ENCODE measurements at places on chromosomes 13 and 19.

GRCh38 chr13:20404488-20405222, 121.0 kb downstream of the CRYL1 start:
- DNase-seq, result no peak

DNA sequence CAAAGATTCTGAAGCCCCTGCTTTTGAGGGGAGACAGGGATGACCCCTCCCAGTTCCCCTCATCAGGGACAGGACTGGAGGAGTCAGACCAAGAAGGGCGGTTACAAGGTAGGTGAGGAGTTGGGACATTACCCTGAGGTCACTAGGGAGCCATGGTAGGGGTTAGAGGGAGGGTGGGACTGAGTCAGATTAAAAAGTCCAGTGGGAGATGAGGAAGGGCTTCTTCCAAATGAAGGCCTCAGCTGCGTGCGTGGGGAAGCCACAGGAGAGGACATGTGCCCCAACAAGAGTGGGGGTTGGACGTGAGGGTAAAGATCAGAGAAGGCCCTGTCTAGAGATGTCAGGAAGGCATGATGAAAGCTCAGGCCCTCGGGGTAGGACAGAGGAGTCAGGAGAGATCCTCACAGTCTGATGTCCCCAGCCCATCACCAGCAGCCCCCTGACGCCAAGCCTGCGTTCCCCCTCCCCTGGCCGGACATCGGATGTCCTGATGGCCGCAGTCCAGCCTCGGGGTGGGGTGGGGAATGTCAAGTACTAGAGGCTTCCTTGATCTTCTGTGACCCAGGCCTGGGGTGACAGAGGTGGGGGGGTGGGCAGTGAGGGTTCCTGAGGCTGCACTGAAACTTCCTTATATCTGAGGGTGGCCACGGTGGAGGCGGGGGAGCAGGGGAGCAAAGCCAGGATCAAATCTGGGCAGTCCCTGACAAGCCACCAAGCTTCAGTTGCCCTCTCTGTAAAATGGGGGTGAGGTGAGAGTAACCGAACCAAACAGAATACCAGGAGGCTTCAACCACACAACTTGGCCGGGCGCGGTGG, 6.5 kb upstream of the MFSD12 start:
- no peak for DNase-seq

- DNase-seq, result no peak
Measured at GRCh38 chr13:38752686-38753085, 65.8 kb downstream of the FREM2 start.

GRCh38 chr19:42095814-42096230, 19.9 kb downstream of the ZNF574 start:
- no peak for DNase-seq

DNA sequence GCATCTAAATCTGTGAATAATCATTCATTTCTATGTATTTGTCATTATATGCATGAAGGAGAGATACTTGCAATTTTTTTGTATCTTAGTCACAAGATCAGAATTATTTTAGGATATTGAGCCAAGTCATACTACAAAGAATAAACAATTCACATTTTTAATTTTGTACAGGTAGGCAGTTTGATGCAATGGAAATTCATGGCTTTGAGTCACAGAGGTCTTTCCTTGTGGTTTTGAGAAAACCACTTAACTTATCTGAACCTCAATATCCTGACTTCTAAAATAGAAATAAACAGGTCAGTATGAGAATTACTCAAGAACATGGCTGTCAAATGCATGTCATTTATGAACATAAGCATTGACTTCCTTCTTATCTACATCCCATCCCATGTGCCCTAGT, 221.4 kb upstream of the SLC10A2 start:
- DNase-seq, result no peak

DNA sequence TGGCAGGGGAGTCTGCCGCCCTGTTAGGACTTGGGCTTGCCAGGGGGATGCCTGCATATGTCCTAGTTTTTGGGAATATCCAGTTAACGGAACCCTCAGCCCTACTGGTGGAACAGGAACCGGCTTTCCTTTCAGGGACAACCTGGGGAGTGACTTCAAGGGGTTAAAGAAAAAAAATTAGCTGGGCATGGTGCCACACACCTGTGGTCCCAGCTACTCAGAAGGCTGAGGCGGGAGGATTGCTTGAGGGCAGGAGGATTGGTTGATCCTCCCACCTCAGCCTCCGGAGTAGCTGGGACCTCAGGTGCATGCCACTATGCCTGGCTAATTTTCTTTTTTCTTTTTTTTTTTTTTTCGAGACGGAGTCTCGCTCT, 22.5 kb downstream of the LDLR start:
- DNase-seq, result no peak

- DNase-seq, result no peak
Measured at GRCh38 chr13:107461751-107462150, 753.6 kb downstream of the LIG4 start.

DNA sequence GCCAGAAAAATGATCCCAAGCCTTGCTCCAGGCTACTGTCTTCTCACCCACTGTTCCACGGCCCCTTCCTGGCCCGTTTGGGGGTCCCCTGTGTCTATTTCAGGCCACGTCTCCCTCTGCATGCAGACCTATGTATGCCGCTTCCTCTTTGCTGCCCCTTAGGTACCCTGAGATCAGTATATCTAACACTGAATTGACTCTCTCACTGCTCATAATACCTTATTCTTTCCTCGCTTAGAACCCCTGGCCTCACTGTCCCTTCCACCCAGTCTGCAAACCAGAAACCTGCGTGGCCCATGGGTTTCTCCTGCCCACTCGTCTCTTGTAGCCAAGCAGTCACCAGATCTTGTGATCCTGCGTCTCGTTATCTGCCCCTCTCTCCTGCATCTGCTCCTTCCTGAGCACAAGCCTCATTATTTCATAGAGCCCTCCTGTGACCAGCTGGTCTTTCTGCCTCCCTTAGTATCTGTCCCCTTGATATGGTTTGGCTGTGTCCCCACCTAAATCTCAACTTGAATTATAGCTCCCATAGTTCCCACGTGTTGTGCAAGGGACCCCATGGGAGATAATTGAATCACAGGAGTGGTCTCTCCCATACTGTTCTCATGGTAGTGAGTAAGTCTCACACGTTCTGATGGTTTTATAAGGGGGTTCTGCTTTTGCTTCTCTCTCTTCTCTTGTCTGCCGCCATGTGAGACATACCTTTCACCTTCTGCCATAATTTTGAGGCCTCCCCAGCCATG, 109.0 kb upstream of the RNF113B start:
- no peak for DNase-seq

DNA sequence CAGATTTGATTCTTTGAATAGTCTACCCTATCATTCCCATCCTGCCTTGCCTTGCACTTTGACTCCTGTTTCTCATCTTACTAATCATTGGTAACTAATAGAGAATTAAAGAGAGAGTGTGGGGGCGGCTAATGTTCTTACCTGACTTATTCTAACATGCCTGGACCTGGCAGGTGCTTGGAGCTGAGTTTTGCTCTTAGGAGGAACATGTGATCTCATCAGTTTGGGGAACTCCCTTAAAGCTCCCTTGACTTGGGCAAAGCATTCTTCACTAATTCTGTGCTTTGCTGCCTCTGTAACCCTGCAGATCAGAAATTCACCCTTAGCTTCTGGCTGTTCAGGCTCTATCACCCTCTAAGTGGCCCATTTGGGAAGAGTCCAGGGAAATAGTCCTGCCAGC, 861.1 kb downstream of the GPC5 start:
- no peak for DNase-seq

DNA sequence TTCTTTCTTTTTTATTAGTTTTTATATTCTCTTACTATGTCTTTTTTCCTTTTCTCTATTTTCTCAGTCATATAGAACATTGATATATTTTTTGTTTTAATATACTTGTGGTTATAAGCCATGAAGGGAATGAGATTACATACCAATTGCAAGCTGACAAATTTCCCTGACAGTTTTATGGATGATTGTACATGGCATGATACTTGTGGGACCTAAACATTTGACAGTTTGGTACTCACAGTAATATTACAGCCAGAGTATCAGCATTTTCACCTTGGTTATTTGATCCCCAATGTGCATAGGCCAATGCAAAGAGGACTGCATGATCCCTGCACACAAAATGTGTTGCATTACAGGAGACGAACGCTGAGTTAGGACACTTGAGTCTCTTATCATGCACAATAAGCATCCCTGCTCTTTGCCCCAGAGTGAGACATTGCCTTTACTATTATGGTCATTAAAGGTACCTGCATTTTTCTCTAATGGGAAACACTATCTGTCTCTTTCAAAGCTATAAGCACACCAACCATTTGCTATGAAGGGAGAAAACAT, 713.4 kb upstream of the PCDH20 start:
- no peak for DNase-seq

DNA sequence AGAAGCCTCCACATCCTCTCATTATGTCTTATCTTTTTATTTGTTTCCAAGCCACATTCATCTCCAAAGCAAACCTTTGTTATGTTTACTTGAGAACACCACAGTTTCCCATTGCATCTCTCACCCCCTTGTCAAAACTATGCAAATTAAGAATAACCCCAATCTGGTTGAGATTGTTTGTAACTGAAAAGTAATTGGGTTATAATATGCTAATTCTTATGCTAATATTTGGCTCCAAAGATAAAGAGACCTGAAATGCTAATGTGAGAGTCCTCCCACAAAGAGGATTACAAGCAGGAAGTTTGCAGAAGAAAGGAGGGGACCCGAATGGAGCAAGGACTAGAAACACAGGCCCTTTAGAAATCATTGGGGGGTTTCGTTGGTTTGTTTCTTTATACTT, 92.9 kb upstream of the UBL3 start:
- DNase-seq, result no peak

DNA sequence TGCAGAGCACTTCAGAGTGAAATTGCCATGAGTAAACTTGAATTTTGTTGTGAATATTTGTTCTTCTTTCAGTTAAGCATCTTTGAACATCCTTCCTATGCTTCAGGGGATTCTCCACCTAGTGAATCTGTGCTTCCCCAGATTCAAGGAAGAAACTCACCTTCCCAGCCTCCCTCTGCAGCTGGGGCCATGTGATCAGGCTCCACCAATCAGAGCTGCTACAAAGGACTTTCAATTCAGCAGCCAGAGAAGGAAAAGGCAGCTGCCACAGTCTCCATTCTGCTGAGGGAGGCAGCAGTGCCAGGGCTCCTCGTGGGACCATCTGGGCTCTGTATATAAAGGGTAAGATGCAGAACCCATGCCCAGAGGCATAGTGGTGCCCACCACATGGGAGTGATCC, 89.7 kb upstream of the SIAH3 start:
- DNase-seq, result no peak

DNA sequence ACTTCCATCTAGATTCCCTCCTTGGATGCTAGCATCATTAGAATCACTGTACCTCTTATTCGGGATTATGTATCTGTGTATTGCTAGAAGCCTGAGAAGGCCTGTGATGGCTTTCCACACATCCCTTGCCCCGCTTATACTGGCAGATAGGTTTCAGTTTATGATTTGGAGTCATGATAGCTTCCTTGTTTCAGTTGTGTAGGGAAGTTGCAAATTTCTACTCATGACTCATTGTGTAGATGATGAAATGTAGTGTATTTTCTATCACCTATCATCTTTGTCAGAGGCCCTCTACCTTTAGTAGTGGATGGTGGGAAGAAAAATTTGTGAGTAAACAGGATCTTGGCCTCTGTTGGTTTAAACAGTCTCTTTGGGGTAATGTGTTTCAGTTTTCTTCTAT, 165.2 kb downstream of the GGACT start:
- DNase-seq, result no peak

GRCh38 chr13:78215458-78216108, 297.0 kb upstream of the EDNRB start:
- DNase-seq, result no peak

DNA sequence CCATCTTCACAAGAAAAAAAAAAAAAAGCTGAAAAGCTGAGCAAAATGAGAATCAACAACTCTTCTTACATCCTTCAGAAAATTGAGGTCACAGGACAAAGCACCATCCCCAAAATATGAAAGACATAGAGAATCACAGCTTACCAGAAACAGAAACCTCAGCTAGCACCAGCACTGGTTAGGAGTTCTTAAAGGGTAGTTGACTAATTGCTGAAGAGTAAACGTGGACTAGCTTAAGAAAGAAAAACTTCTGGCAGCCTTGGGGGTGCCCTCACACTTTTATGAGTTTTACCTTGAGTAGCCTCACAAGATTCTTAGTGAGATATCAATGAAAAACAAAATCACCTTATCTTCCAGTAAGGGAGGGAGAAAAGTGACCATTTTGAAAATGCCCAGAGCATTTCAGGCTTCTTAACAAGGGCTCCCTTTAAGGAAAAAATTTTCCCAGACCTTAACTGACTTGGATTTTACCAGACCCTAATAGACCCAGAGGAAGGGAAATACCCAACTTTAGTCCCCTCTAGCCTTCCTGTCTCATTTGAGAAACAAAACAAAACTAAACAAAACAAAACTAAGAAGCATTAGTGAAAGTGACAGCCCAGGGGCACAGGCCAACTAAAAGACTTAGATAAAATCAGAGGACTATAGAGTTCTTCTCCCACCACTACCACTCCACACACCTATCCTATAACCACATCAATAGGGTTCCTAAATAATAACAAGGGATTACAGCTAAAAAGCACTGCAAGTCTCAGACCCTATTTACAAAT, 888.6 kb downstream of the DIAPH3 start:
- DNase-seq, result no peak

- DNase-seq, result peak; percentile 41
Measured at GRCh38 chr19:3459089-3459881, 21.0 kb downstream of the SMIM24 start.

GRCh38 chr13:24528816-24529398, 16.3 kb upstream of the PARP4 start:
- no peak for DNase-seq

- DNase-seq, result no peak
Measured at GRCh38 chr13:99269627-99270241, 11.6 kb upstream of the GPR18 start.

GRCh38 chr19:1567116-1567847, 843 bp downstream of the MEX3D start:
- peak; percentile 44 for DNase-seq

GRCh38 chr19:2227415-2228156, 8.5 kb downstream of the PLEKHJ1 start:
- DNase-seq, result no peak

GRCh38 chr19:12749938-12750521, 1.6 kb upstream of the BEST2 start:
- no peak for DNase-seq

DNA sequence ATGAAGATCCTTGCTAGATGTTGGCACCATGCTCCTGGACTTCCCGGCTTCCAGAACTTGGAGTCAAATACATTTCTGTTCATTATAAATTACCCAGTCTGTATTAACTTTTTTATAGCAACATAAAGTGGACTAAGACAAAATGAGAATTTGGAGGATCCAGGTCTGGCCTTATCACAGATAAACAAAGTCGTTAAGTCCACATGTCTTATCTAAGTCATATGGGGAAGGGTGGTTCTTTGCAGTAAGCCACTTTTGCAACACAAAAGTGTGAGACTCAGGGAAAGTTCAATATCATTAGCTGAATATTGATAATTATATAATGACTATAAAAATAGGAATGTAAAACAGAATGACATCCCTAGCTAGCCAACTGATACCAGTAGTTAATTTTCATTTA, 91.6 kb upstream of the SIAH3 start:
- no peak for DNase-seq

Data from substantia nigra (tissue), 51 donors.